ENCODE measurements at places on chromosomes 3 and 15. TPM values are rescaled to one million over a fixed set of nuclear protein-coding genes. Genes with fewer than 3 reads are reported as not detected.

APOD gene
- 1.6 TPM for total RNA-seq

NPHP3 gene
- 25.0 TPM for total RNA-seq

GUCA1C gene
- not detected for total RNA-seq

MKRN2OS gene
- 0.33 TPM for total RNA-seq

MST1 gene
- total RNA-seq = 10.4 TPM

FEZF2 gene
- not detected for total RNA-seq

KCNMB2 gene
- total RNA-seq = under 0.01 TPM

HRG gene
- not detected for total RNA-seq

TF gene
- total RNA-seq = 0.17 TPM

TSC22D2 gene
- 11.2 TPM for total RNA-seq

CEP152 gene
- total RNA-seq = 10.1 TPM

ECE2 gene
- total RNA-seq = under 0.01 TPM

GOLGA8Q gene
- total RNA-seq = 1.5 TPM

TMEM108 gene
- total RNA-seq = not detected

P2RY1 gene
- total RNA-seq = 4.0 TPM

BRK1 gene
- 118 TPM for total RNA-seq

SQOR gene
- total RNA-seq = 82.3 TPM

GPR87 gene
- total RNA-seq = 0.29 TPM

SH3GL3 gene
- 0.29 TPM for total RNA-seq

RASL12 gene
- 108 TPM for total RNA-seq

MORC1 gene
- total RNA-seq = not detected

CNOT10 gene
- total RNA-seq = 17.9 TPM

SUCLG2 gene
- total RNA-seq = 70.1 TPM

IL5RA gene
- not detected for total RNA-seq

MBD4 gene
- total RNA-seq = 23.0 TPM

PARP9 gene
- 29.9 TPM for total RNA-seq

All from smooth muscle cell of trachea (primary cell).